Hippocampal formation (tissue), 2 donors: ENCODE measurements at places on chromosomes 2 and 18.

- no peak for DNase-seq
These were observed 24.2 kb downstream of the MAP3K20 start for GRCh38 chr2:173099804-173100203.

DNA sequence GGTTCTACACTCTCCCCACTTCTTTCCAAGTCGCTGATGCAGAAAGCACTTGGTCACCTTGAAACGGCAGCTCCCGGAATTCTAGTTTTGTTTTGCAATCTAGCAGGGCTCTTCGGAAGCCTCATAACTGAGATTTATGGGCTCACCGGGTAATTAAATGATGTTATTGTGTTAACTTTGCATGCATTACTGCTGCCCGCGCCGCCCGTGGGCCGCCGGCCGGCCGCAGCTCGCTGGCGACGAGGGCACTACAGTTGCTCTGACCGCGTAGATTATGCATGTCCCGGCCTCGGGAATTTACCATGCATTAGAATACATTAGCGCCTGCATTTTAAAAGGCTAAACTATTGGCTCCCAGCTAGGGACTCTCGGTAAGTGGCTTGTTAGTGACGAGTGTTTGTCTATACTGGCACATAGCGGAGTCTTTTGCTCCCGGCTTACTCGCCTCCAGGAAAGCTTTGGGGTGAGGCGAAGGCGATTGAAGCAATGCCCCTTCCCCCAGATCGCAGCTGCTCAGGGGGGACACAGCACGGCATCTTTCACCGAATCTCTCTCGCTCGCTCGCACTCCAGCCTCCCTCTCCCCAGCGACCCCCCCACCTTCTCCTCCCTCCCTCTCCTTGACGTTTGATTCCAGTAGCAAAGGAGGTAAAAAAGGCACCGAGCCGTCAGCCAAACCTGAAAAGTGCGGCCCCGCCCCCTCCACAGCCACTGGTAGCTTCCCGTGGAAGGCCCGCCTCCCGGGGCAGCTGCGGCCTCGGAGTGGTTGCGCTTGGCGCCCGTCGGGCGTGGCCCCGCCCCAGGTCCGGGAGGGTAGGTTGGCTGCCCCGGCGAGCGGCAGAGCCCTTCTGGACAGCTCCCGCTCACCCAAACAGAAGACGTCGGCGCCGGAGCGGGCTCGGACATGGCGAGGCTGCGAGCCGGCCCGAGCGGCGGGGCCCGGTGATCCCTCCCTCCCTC is at the start of gene ONECUT2:
ONECUT2 (plus strand) TSS at position 839 of the 959 bp plus-strand sequence. CDS start 343 bp downstream, outside the sequence.
- DNase-seq, result peak; percentile 72

- DNase-seq, result no peak
These were observed 31.2 kb downstream of the C1D start for GRCh38 chr2:68031542-68032160.

DNA sequence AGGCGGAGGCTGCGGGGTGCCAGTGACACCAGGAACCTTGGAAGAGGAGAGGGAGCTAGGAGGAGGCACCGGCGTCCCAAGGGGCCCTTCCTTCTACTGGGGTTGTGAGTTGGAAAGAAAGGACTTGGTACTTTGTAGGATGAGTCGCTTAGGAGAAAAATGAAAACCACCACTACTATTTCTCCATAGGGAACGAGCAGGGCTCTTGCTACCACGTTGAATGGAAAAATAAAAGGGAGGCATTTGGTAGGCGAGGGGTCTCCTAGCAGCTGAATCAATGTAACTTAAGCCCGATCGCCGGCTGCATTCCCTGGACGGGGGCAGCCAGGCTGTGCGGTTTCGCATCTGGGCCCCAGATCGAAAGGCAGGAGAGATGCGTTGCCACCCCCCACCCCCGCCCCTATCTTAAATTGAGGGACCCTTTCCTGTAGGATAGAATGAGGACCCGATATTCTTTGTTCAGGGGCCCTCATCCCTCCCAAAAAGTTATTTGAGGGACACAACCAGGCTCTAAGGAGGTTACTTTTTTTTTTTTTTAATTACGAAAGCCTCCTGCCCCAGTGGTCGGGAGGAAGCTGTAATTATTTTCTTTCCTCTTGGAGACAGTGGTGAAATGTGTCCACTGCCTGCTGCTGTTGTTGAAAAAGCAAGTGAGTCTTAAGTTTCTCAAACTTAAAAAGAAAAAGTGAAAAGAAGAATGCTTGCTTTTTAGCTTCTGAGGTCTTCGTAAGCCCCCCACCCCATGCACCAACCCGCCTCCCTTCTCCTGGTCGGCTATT is 1.3 kb downstream of the IGFBP2 start:
- DNase-seq, result no peak

DNA sequence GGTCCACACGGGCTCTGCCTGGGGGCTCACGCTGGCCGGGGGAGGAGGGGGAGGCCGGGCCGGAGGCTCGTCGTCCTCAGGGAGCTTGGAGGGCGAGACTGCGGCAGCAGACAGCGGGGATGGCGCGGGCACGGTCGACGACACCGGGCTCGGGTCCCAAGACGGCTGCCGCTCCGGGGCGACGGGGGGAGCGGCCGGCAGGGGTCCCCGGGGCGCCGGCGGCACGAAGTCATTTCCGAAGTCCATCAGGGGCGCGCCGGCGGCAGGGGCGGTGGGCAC is 491 bp downstream of the RTN4 start:
- no peak for DNase-seq

DNA sequence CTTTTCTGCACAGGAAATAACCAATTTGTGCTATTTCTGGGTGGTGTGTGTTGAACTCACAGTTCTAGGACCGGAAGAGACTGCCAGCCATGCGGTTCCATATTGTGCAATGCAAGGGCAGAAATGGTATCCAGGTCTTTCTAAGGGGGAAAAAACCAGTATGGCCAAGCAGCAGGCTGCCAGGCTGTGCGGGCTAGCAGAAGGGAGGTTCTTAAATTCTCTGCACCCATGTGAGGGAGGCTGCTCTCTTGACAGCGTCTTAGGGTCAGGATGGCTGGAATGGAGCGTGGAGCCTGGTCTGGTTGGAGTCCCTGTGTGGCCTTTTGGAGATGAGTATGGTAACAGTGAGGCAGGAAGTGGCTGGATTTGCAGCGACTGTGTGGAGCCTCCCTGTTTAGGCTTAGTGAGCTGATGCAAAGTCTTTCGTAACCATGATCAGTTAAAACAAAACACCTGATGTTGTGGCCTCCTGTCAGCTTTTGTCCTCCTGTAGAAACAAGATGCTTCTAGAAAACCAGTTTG is 52.6 kb downstream of the NCK2 start:
- DNase-seq, result no peak

GRCh38 chr2:235025800-235026536 is 74.2 kb downstream of the SH3BP4 start:
- no peak for DNase-seq

GRCh38 chr2:205800773-205801172 is 118.5 kb downstream of the NRP2 start:
- no peak for DNase-seq

GRCh38 chr2:169528271-169528701 is 18.8 kb downstream of the KLHL41 start:
- no peak for DNase-seq
